CD4-positive, alpha-beta T cell treated with Interleukin-10 for 1 hour (primary cell): ENCODE measurements at places on chromosomes 7 and 10.

DNA sequence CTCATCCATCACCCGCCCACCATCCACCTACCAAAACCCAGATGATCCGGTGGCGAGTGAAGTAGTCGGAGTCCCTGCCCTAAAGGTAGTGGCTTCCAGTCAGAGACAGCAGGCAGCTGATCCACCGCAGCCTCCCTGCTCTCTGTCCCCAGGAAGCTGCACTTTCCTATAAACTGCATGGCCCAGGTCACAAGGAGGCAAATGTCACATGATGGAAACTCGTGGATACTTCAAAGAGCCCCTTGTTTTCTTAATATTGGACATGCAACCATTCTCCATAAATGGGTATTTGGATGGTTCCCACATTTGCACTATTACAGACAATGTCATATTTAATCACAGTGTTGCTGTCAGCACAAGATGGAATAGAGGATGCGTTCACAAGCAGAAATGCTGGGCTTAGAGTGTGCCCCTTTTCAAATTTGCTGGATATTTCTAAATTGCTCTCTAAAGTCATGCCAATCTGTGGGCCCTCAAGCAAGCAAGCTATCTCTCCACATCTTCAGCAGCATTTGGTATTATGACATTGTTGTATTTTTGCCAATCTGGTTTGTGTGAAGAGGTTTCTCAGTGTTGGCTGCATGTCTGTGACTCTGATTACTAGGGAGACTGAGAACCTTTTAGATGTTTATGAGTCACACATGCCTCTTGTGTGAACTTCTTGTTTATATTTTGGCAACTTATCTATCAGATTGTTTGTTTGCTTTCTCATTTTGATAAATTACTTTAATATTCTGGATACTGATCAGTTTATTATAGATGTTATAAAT is 822.0 kb downstream of the TNS3 start:
- DNase-seq, result no peak

DNA sequence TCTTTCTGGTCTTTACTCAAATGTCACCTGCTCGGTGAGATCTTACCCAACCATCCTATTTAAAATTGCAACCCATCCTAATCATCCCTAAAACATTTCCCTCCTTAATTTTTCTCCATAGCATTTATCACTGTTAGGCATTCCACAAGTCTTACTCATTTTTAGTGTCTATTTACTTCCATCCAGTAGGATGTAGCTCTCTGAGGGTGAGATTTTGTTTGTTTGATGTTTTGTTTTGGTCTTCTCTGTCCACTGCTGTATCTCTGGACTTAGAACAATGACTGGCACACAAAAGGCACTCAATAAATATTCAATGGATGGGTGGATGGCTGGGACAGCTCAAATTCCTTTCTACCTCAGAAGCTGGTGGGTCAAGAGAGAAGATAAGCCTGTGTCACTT is 15.8 kb upstream of the DUSP5 start:
- no peak for DNase-seq

DNA sequence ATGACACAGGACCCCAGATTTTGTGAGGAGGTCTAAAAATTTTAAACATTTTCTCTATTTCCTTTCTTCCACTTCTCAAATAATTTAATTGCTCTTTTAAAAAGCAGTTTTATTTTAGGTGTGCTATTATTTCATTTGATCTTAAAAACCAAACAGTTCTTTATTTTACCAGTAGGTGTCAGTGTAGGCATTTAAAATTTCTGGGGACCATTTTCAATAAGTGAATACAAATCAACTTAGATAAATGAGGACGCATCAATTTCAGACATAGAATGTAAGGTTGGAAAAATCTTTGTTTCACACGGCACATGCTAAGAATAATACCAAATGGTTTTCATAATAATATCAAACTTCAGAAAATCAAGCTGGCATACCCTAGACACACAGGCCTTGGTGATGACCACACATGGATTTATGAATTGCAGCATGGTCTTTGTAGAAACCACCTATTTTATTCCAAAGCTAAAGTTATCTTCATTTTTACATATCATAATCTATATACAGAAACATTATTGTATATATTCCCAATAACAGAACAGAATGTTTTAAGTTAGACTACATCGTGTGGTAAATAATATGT is 127.6 kb upstream of the SLC26A5 start:
- DNase-seq, result peak; percentile 23

- DNase-seq, result no peak
Observed at GRCh38 chr7:31028417-31028992, 23.6 kb upstream of the ADCYAP1R1 start.

GRCh38 chr7:77684030-77684429 is 12.2 kb upstream of the RSBN1L start:
- no peak for DNase-seq

DNA sequence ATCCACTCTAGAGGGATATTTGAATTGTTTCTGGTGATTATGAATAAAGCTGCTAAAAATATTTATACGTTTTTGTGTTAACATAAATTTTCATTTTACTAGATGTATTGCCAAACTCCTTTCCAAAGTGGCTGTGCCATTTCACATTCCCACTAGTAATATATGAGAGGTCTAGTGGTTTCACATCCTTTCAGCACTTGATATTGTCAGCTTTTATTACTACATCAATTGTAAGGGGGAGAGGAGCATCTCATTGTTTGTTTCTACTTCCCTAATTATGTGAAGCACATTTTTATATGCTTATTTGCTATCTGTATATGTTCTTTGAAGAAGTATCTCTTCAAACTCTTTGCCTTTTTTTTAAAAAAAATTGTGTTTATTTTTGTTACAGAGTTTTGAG is 184.5 kb downstream of the ADK start:
- DNase-seq, result no peak

- no peak for DNase-seq
Observed at GRCh38 chr7:151572136-151572535, 52.4 kb upstream of the RHEB start.

GRCh38 chr10:111756217-111757061 is 427.1 kb downstream of the GPAM start:
- no peak for DNase-seq

DNA sequence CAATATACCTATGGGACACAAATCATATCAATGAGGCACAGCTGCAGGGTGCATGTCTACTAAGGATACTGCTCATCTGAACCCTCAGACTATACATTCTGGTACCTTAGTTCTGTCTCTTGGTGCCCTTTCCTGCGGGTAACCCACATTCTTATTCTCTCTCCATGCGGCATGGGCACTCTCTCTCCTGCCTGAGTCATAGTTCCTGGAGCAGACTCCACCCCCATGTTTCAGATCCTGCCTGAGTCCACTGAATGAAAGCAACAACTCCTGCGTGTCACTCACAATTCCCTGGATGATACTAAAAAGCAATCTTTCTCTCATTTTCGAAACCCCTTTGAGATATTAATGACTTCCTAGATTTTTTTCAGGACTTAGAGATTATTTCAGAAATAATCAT is 653.1 kb upstream of the C7orf33 start:
- DNase-seq, result no peak

GRCh38 chr7:151511946-151512345 is 7.7 kb downstream of the RHEB start:
- DNase-seq, result no peak

- DNase-seq, result no peak
Observed at GRCh38 chr7:65250216-65250615, 123.4 kb upstream of the ZNF92 start.

DNA sequence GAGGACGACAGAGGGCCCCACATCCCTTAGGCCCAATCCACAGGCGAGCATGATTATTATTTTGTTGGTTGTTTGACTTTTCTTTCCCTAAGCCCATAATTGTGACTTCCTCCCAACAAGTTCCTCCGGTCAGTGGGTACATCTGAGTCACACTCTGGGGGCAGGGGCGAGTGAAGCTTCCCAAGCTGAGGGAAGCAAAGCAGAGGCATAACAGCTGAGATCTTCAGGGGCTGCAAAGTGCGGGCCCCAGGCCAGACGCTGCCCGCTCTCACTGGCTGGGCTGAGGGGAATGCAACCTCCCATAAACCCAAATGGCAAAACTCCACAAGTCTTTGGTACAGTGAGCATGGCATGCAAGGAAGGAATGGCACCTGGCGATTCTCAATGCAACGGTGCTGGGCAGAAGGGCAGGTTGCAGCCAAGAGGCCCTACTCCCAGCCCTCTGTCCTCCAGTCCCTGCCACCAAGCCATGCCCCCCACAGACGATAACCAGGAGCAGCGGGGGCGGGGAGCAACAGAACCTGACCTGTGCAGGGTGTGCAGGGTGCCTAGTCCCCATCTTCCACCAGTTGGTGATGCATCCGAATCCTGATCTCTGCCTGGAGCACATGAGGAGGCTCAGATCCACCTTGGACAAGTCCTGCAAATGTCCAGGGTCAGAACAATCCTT is 25.3 kb downstream of the TNS3 start:
- no peak for DNase-seq

DNA sequence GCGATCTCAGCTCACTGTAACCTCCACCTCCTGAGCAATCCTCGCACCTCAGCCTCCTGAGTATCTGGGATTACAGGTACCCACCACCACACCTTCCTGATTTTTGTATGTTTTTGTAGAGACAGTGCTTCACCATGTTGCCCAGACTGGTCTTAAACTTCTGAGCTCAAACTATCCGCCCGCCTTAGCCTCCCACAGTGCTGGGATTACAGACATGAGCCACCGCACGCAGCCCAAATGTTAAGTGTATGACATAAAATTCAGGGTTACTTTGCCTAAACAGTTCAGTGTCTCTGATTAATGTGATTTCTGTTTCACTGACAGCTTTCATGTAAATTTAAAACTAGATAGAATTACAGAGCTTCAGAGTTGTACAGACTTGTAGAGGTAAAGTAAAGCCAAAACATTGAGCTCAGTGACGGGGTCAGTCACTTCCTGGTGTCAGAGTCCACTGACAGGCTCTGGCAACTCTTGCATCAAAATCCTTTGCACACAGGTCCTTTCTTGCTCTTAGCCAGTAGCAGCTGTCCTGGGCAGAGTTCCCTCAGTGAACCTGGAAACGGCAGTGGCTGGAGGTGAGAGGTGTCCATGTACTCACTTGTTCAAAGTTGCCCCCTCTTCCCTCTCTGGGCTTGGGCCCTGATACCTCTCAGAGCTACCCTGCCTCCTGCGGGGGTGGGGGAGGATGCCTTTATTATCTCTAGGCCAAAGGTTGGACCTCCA is 33.7 kb downstream of the MGMT start:
- no peak for DNase-seq

- DNase-seq, result peak; percentile 71
Observed at GRCh38 chr7:50363327-50364060, 59.0 kb downstream of the IKZF1 start.

GRCh38 chr7:98134420-98135228 is 28.0 kb downstream of the LMTK2 start:
- DNase-seq, result no peak

GRCh38 chr7:116977172-116977571 is 23.9 kb downstream of the ST7 start:
- DNase-seq, result no peak

GRCh38 chr10:112713411-112713810 is 236.6 kb upstream of the TCF7L2 start:
- no peak for DNase-seq
